RPMI7951 (cell line): ENCODE measurements at places on chromosomes 1 and 21.

GRCh38 chr1:61620536-61620935 is 104.4 kb downstream of the TM2D1 start:
- no peak for DNase-seq

- DNase-seq, result no peak
Measured at GRCh38 chr21:45505416-45506021, 36.7 kb downstream of the SLC19A1 start.

DNA sequence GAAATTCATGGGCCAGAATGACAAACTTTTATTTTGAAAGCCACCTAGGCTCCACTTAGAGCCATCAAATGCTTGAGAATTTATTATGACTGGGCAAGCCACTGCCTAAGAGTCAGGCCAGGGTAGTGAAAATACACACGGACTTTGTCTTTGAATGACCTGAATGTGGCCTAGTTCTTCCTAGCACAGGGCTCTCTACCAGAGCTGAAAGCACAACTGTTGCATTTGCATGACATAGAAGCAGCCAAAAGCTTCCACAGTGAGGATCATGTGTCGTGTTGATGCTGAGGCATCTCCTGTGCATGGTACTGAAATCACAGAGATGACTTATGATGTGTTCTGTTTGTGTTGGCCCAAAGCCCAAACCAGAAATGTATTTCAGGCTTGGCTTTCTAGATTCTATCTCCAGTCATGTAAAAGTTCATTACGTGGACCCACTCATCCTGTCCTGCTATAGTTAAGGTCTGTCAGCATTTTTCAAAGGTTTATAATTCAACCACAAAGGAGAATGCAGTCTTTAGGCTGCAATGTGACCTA is 164.0 kb upstream of the UBE2U start:
- DNase-seq, result peak; percentile 100

GRCh38 chr1:203059485-203059884 is 26.3 kb downstream of the MYOG start:
- no peak for DNase-seq

- DNase-seq, result no peak
Measured at GRCh38 chr21:14554948-14555347, 8.8 kb upstream of the SAMSN1 start.

- DNase-seq, result peak; percentile 5
Measured at GRCh38 chr1:20921285-20921684, 134.2 kb upstream of the HP1BP3 start.

GRCh38 chr1:198196630-198197029 is 39.8 kb downstream of the NEK7 start:
- DNase-seq, result peak; percentile 30

GRCh38 chr1:229381234-229381633 is 38.4 kb upstream of the CCSAP start:
- DNase-seq, result no peak

DNA sequence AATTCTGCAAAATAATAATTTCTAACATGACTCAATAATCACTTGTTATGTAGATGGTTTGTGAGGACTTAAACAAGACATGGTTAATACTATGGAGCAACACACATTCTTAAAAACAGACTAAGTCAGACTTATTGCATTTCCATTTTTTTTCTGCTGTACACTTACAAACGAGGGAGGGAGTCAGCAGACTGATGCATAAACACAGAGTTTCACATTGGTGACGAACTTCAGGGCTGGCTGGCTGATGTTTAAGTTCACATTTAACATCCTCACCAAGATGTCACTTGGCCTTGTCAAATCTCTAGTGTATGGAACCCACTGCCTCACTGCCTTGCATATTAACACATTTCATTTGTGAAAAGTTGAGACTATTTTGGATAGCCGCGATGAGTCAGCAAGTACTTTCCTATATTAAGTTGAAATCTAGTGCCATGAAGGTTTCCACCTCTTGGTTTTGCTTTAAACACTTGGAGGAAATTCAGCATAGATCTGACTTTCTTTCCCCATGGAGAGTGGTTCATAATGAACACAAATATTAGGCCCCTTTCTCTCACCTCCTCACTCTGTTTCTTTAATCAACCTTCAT is 337.5 kb upstream of the RUNX1 start:
- peak; percentile 11 for DNase-seq

- DNase-seq, result peak; percentile 47
Measured at GRCh38 chr1:170881268-170882265, 53.8 kb upstream of the MROH9 start.

DNA sequence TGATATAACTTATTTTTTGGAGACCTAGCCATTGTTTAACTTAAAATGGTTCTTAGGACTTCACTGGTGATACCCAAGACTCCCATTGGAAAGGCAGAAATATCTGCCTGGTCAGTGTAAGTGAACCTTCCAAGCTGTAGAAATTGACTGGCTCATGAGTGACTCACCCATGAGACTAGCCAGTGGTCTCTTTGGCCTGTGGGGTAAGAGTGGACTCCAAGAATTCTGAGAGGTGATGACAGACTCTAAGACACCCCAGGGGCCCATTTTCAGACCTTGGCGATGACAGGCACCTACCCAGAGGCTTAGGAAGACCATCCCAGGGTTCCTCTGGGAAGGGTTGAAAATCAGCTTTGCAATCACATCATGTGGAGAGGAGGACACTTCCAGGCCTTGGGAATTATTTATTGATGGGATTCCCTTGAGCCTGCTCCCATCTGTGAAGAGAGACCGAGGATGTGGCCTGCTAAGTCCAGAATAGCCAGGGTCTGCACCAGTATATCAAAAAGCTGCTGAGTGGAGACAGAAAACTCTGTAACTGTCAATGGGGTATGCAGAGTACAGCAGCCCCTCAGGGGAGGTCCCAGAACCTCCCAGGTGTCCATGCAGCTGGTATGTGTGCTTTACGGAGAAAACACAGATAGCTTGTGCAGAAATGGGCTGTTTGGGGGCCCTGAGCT is 78.9 kb downstream of the KAZN start:
- DNase-seq, result no peak

GRCh38 chr1:189787201-189787600 is 690.5 kb downstream of the BRINP3 start:
- DNase-seq, result peak; percentile 1

- peak; percentile 94 for DNase-seq
Measured at GRCh38 chr1:23475134-23475628, 8.8 kb downstream of the ASAP3 start.

- DNase-seq, result no peak
Measured at GRCh38 chr21:26351661-26352060, 181.1 kb upstream of the APP start.

- no peak for DNase-seq
Measured at GRCh38 chr1:71522721-71523120, 441.9 kb upstream of the ZRANB2 start.

DNA sequence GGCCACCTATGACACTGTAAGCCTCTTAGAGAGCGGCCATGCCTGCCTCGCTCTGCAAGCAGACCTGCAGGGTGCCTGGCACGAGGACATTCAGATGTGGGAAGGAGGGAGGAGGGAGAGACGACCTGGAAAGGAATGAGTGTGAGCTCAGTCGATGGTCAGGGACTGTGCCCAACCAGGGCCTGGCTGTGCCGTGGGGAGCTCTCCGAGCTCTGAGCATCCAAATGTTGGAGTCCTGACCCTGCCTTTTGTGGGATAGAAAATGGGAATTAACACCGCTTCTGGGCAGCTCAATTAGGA is 7.3 kb downstream of the CSTB start:
- no peak for DNase-seq

GRCh38 chr1:85085417-85085816 is 37.1 kb upstream of the MCOLN3 start:
- DNase-seq, result no peak

DNA sequence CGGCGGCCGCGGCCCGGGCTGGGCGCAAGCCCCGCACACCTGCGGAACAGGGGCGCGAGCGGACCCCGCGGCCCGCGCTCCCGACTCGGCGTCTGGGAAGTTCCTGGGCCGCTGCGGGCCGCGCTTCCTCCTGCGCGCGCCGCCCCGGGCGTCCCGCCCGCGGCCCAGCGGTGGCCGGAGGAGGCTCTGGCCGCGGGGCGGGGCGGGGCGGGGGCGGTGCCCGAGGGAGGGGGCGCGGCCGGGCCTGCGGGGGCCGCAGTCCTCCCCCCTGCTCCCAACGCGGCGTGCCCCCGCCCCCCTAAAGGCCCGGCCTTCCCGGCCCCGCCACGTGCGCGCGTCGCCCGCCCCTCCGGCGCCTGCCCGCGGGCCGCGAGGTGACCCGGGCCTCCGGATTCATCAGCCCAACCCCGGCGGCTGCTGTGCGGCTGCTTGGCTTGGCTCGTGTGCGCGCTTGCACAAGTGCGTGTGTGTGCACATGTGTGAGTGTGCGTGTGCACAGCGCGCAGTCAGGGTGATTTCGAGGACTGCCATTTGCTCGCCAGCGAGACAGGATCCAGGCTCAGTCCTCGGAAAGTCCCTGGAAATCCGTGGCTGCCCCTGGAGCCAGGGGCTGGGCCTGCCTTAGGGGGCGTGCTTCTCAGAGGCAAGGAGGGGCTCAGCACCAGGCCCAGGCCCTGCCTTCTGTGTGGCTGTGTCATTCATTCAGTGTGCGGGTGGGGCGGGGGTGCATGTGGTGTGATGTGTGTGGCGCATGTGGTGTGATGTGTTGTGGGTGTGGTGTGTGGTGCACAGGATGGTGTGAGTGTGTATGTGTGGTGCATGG is at the start of gene C2CD2:
TSS of gene C2CD2 (minus strand) at position 188 of the 823 bp plus-strand sequence. CDS start 370 bp downstream, outside the sequence.
- DNase-seq, result peak; percentile 74

DNA sequence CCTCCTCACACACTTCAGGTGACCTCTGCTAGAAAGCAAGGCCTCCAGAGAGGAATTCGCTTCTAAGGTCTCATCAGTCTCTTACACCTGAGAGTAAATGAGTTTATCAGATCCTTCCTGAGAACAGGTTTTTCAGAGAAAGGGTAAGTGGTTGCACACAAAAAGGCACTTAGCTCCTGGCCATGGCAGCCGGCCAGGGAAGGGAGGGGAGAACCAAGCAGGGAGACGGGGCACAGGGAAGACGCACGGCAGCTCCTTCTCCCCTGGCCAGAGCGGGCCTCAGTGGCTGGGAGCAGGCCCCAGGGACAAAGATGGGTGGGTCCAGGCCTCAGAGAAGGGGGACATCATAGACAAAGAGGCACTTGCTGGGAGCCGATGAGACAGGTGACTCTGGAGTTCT is 3.6 kb upstream of the TNNT2 start:
- DNase-seq, result no peak

DNA sequence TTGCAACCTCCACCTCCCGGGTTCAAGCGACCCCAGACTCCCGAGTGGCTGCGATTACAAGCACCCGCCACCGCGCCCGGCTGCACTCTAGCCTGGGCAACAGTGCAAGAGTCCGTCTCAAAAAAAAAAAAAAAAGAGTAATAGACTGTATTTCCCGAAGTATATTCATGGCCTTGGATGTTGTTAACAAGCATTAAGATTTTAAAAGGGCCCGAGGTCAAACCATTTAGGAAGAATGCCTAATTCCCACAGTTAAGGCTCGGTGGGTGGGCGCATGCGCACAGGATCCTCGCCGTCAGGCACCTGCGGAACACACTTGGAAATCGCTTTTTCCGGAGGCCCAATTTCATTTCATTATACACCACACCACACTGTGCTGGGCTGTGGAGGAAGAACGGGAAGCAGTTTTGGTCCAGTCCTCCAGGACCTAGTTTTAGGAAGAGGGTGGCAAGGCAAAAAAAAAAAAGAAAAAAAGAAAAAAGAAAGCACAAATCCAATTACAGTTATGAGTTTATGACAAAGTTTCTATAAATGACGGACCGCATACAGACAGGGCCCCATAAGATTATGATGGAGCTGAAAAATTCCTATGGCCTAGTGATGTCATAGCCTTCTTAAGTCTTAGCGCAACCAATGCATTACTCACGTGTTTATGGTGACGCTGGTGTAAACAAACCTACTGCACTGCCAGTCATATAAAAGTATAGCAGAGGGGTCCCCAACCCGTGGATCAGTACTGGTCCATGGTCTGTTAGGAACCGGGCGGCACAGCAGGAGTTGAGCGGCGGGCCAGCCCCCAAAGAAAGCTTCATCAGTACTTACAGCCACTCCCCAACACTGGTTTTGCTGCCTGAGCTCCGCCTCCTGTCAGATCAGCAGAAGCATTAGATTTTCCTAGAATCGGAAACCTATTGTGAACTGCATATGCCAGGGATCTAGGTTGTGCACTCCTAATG is 38.2 kb downstream of the H3-3A start:
- DNase-seq, result peak; percentile 26

GRCh38 chr1:17355898-17356297 is 16.1 kb upstream of the PADI6 start:
- DNase-seq, result no peak

DNA sequence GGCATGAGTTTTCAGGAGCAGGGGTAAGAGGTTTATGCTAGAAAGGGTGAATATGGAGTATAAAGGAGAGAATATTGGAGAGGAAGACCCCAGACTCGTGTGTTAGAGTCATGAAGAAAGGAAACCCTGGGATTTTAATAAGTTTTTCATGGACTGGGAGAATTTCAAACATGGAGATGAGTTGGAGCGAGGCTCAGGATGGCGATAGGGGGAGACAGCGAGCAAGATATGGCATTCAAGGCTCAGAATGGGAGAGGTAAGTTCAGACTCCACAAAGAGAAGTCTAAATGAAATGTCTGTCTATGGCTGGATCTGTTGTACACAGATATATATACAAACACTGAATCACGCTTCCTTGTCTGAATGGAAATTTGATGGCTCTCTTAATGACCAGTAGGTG is 92.5 kb downstream of the LRRC40 start:
- DNase-seq, result no peak

DNA sequence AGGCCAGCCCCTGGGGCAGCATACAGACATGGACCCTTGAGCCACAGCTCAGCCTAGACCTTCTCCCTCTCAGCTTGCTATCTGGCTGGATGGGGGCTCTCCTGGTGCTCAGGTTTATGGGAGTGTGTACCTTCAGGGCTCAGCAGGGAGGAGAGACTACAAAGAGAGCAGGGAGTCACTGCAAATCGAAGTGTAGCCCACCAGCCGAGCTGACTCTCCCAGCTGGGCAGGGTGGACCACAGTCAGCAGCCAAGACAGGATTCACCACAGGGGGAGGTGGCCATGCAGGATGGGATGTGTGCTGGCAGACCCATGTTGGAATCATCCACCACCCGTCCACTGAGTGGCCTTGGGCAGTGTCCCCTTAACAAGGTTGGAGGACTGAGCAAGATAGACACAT is 78.3 kb downstream of the GLIS1 start:
- DNase-seq, result no peak

- peak; percentile 51 for DNase-seq
Measured at GRCh38 chr1:11804666-11805421, 920 bp downstream of the MTHFR start.

GRCh38 chr1:106207185-106207584 is 849.3 kb upstream of the PRMT6 start:
- DNase-seq, result no peak

GRCh38 chr1:164587617-164588501 is 28.9 kb downstream of the PBX1 start:
- no peak for DNase-seq

GRCh38 chr1:89347296-89347695 is 16.6 kb upstream of the GBP6 start:
- no peak for DNase-seq
